ENCODE measurements at places on chromosomes 2 and 18.

- no peak for DNase-seq
These were observed 126.9 kb downstream of the TDRD15 start for GRCh38 chr2:21250673-21251072.

DNA sequence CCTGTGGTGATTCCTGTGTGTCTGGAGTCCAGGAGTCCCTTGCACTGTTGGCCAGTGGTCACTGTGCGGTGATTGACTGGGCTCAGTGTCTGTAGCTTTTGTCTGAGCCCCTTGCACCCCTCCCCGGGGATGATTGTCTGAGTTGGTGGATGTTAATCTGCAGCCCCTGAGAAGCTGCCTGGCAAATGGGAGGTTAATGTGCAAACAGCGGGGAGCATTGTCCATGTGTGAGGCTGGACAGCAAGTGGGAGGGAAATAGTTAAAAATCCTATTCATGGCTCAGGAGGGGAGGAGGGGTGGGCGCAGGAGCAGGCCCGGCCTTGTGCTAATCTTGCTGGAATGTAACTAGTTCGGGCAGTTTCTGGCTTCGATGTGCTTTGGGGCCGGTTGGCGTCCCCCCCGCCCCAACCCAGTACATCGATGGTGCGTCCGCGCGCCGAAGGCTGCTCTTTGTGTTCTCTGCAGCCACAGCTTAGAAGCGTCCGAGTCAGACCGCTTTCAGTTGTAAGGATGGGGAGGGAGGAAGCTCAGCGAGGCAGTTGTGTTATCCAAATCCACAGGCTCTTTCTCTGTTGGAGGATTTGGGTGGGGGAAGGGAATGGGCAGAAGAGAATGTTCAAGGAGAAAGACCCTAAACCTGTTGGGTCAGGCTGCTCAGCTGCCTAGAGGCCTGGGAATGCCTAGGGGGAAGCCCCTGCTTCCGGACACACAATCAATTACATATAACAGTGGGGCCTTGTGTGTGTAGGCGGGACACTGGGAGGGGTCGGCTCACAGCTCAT, 71.8 kb downstream of the TGOLN2 start:
- DNase-seq = no peak

DNA sequence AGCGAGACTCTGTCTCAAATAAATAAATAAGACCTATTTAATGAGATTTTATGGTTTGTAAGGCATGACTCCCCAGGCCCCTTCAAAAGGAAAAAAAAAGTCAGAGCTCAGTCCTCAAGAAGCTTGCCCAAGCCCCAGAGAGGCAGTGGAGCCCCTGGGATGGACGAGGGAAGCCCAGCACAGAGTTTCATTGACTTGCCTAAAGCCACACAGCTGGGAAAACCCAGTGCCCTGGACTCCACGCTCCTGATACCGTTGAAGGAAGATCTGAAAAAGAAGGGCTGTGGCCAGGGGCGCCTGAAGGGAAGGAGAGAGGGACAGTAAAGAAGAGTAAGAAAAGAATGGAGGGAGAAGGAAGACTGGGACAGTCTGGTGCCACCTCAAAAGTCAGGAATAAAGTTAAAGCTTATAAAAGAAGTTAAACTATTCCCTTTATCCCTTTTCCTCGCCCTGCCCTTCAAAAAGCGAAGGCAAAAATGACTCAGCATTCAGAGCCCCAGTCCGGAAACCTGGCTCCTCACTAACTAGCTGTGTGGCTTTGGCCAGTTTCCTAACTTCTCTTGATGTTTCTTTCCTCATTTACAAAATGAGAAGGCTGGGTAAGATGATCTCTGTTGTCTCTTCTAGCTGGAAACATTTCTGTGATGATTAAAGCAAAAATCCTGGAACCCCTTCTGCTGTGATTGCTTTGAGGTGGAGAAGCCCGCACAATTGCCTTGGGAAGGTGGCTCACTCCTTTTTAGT, 46.7 kb downstream of the LYPD1 start:
- DNase-seq = peak; percentile 11

GRCh38 chr18:24923138-24923537, 428.8 kb downstream of the ZNF521 start:
- no peak for DNase-seq

DNA sequence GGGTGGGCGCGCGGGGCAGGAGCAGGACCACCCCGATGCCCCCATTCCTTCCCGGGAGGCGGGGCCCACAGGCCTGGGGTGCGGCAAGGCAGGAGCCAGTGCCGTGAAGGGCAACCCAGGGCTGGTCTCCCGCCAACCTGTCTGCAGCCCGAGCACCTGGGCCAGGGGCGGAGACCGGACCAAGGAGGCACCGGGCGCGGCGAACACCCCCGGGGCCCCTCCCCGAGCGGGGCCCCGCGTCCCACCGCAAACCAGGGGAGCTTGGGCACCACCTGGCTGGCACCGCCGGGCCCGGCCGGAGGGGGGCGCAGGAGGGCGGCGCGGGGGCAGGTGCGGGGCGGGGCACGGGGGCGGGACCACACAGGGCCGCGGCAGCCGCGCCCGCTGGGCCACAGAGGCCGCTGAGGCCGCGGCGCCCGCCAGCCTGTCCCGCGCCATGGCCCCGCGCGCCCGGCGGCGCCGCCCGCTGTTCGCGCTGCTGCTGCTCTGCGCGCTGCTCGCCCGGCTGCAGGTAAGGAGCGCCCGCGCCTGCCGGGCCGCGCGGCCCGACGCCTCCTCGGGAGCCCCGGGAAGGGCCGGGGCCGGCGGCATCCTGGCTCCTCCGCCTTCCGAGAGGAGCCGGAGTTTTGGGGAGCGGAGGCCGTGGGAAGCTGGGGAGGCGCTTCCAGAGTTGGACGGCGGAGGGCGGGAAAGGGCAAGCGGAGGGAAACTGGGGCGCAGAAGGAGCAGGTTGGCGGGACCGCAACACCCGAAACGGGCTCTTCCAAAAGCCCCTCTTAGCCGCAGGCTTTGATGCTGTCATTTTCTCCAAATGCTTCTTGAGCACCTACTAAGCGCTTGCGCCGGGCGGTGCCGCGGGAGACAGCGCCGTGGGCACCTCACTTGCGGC, at the start of gene TNFRSF11A:
Gene TNFRSF11A (plus strand): TSS at position 394 of the 889 bp plus-strand sequence. CDS start 43 bp downstream, at position 437.
- no peak for DNase-seq

DNA sequence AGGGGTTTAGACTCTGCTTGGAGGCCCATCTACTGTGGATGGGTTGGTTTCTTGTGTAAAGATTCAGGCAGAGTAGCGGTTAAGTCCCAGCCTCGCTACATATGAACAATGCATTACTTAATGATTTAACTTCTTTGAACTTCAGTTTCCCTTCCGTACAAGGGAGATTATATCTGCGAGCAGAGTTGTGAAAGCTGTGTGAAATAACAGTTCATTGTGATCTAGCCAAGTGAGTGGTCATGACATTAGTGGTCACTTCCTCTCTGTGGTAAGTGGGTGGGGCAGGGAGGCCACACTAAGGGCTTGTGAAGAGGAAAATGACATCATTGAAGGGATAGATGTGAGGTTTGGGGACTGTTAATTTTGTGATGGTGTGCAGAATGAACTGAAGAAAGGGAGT, 14.1 kb upstream of the MEX3C start:
- DNase-seq = peak; percentile 100

- no peak for DNase-seq
These were observed 235.4 kb downstream of the PIEZO2 start for GRCh38 chr18:10913919-10914318.

GRCh38 chr2:12661489-12661888, 55.2 kb upstream of the TRIB2 start:
- no peak for DNase-seq

GRCh38 chr18:74957588-74958224, 251.2 kb downstream of the PTGR3 start:
- DNase-seq = no peak

- no peak for DNase-seq
These were observed 60.2 kb upstream of the FZD7 start for GRCh38 chr2:201973305-201973928.

DNA sequence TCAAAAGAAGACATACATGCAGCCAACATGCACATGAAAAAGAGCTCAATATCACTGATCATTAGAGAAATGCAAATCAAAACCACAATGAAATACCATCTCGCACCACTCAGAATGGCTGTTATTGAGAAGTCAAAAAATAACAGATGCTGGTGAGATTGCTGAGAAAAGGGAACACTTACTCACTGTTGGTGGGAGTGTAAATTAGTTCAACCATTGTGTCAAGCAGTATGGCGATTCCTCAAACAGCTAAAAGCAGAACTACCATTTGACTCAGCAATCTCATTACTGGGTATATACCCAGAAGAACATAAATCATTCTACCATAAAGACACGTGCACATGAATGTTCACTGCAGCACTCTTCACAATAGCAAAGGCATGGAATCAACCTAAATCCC, 95.5 kb upstream of the XIRP2 start:
- no peak for DNase-seq

- no peak for DNase-seq
These were observed 264.6 kb downstream of the PHLPP1 start for GRCh38 chr18:62979900-62980299.

GRCh38 chr2:218815649-218816048, 16.0 kb downstream of the PRKAG3 start:
- DNase-seq = no peak

DNA sequence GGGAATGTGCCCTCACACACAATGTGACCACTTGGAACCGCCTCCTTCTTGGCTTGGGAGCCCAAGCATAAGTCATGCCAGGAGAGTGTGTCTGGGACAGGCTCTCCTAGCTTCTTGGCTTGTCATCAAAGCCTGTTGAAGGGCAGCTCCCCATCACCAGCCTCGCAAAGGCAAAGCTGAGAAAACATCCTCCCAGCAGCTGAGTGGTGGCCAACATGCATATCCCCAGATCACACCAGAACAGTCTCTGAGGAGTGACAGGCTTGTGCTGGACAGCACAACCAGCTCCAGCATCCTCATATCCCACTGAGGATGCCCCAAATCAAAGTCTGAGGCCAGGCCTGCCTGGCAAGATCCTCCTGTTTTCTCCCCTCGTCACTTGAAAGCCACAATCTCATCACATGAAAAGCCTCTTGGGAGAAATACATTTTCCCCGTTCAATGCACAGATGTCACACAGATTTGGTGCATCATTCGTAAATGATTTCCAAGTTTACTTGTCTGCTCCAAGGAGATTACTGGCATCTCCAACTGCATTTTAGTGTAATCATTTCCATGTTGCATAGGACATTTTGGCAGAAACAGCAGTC, 269.3 kb downstream of the TTC32 start:
- no peak for DNase-seq

GRCh38 chr2:45825001-45825651, 173.7 kb downstream of the PRKCE start:
- no peak for DNase-seq

- DNase-seq = no peak
These were observed 8.4 kb upstream of the HNRNPLL start for GRCh38 chr2:38610851-38611801.

GRCh38 chr2:65655000-65655399, 222.6 kb upstream of the SPRED2 start:
- no peak for DNase-seq

- no peak for DNase-seq
These were observed 69.6 kb upstream of the TMEM87B start for GRCh38 chr2:111985514-111985913.

GRCh38 chr18:35051641-35052377, 10.6 kb downstream of the MAPRE2 start:
- DNase-seq = no peak

DNA sequence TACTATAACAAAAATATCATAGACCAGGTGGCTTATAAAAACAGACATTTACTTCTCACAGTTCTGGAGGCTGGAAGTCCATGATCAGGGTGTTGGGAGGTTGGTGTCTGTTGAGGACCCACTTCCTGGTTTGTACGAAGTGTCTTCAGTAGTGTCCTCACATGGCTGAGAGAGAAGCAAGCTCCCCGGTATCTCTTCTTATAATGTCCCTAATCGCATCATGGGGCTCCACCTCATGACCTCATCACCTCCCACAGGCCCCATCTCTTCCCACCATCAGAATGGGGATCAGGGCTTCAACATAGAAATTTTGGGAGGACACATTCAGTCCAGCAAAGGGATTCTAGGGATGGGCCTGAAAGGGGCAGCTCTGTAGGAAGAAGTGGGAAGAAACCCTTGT, 4.8 kb upstream of the NIFK start:
- DNase-seq = no peak

DNA sequence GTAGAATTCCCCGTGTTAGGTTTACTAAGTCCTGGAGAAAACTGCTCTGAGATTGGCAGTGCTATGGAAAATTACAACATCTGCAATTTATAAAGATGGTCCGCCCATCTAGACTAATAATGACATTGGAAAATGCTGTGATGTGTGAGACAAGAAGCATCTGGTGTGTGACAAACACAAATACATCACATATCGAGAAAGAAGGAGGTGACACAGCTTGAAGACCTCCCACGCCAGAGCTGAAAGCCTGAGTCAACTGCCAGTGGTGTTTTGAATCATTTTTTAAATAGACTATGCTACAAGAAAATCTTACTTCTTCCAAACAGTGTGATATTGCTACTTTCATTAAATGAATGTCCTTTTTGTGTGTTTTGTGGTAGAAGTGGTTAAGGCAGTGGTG, 8.6 kb upstream of the ANO7 start:
- no peak for DNase-seq

- DNase-seq = no peak
These were observed 130.4 kb downstream of the MEIS1 start for GRCh38 chr2:66565291-66565690.

- DNase-seq = no peak
These were observed 36.7 kb downstream of the SP140 start for GRCh38 chr2:230262246-230262645.

- peak; percentile 48 for DNase-seq
These were observed 3.4 kb upstream of the DUSP2 start for GRCh38 chr2:96148410-96149217.

- DNase-seq = no peak
These were observed 1721.9 kb upstream of the SLC39A10 start for GRCh38 chr2:193935114-193935513.

DNA sequence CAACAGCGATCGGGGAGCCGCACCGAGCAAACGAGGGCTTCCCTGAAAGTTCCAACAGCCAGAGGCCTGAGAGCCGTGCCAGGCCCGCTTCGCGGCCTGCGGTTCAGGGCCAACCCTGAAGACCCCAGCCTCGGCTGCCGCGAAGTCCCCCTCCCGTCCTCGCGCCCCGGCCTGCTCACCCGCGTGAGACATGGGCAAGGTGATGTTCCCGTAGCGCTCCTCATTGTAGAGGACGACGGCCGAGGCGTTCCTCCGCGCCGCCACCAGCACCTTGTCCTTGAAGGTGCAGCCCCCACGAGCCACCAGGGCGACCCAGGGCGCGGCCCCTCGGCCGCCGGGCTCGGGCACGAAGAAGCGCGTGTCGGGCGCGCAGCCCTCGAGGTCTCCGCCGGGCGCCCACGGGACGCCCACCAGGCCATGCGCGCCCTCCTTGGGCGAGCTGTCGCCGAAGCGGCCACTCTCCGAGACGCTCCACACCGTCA, 510 bp downstream of the RNF149 start:
- no peak for DNase-seq

- no peak for DNase-seq
These were observed 112.7 kb upstream of the SPATS2L start for GRCh38 chr2:200193791-200194190.

DNA sequence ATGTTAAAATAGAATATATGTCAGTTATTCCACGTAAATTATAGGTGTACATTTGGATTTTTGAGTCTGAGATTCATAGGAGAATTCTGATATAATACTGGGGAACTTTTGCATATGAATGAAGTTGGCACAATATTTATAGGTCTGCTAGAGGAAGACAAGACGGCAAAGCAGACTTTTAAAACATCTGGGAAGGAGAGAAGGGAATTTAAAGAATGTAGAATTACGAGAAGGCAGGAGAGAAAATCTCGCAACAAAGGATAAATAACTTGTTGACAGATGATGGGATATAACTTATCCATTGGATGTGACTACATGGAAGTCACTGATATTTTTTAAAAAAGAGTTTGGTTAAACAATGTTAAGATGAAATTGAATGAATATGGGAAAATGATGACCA, 615.6 kb downstream of the ERBB4 start:
- no peak for DNase-seq

- no peak for DNase-seq
These were observed 58.8 kb downstream of the RND3 start for GRCh38 chr2:150428641-150429040.
